K562 (cell line): ENCODE measurements at places on chromosomes 11 and 22.

- no peak for DNase-seq
Observed at GRCh38 chr11:39960206-39960605, 1499.2 kb downstream of the LRRC4C start.

DNA sequence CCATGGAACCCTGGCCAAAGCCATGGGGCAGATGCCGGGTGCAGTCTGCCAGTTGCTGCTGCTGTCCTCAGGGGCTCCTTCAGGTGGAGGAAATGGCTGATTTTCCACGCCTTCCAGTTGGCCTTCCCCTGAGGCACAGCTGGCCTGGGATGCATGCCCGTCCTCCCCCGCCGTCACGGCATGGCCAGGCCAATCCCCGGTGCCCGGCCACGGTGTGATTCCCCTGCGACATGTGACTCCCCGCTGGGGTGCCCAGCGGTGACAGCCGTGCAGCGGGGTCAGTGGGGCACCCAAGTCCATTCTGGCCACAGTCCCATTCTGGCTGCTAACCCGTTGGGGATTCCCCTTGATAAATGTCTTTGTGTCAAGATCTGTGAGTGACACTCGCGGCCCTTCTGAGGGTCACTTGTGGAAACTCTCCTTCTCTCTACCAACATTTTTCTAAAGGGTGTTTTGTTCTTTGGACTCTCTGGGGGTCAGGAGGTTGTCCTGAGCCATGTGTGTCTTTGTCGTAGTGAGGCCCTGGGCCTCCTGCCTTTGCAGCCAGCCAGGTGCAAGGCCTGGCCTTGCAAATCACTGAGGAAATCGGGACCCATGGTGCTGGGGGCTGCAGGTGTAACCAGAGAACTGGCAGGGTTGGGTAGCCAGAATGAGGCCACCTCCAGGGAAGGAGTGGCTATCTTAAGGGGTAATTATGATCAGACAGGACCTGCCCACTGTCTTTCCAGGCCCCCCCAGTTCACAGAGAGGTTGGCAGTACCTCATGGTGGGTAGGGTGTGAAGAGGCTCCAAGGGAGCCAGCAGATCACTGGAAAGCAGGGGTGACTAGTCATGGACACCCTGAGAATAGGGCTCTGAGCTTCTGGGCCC is 37.1 kb downstream of the KCNQ1OT1 start:
- no peak for DNase-seq

DNA sequence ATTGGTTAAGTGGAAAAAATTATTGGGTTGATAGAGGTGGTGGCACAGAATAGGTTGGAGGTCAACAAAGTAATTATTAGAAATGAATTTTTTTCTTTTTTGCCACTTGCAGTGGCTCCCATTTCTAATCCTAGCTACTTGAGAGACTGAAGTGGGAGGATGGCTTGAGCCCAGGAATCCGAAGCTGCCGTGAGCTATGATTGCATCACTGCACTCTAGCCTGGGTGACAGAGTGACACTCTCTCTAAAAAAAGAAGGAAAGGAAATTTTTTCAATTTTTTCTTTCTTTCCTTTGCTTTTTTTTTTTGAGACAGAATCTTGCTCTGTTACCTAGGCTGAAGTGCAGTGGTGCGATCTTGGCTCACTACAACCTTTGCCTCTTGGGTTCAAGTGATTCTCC is 2.2 kb upstream of the BCO2 start:
- DNase-seq = no peak

GRCh38 chr11:69801513-69802335 is 17.5 kb downstream of the FGF3 start:
- peak; percentile 59 for DNase-seq

- DNase-seq = no peak
Observed at GRCh38 chr11:304061-304506, 3.5 kb upstream of the IFITM2 start.

DNA sequence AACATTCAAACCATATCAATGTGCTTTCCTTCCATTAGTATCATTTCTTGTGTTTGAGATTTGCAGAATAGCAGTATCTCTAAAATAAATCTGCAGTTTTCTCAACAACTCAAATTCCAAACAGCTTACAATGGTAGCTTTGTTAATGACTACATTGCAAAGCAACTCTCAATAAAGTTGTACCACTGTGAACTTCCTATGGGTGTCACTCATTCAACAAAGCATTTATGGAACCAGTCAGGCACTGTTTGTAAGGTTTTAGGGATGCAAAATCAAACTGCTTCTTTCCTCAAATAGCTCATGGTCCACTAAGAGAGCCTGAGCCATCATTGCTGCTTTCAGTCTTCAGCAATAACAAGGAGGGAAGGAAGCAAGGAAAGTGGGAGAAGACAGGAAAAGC is 91.0 kb downstream of the CCDC83 start:
- DNase-seq = no peak

- DNase-seq = no peak
Observed at GRCh38 chr11:39990421-39990831, 1469.0 kb downstream of the LRRC4C start.

DNA sequence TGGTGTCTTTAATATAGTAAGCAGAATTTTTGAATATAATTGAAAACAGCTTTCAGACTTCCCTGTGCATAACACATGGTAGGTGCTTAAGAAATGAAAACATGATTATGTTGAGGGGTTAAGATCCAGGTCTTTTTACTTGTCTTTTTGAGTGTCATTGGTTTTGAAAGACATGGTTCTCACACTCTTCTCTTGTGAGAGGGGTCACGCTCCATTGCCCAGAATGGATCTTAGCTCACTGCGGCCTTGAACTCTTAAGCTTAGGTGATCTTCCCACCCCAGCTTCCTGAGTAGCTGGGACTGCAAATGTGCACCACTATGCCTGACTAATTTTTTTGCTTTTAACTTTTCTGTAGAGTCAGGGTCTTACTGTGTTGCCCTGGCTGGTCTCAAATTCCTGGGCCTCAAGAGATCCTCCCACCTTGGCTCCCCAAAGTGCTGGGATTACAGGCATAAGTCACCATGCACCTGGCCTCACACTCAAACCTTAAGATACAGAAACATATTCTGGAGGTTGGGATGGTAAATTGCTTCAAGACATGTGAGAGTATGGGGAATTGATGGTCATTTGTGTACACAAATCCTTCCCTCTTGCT is 1.4 kb downstream of the SPCS2 start:
- DNase-seq = no peak

DNA sequence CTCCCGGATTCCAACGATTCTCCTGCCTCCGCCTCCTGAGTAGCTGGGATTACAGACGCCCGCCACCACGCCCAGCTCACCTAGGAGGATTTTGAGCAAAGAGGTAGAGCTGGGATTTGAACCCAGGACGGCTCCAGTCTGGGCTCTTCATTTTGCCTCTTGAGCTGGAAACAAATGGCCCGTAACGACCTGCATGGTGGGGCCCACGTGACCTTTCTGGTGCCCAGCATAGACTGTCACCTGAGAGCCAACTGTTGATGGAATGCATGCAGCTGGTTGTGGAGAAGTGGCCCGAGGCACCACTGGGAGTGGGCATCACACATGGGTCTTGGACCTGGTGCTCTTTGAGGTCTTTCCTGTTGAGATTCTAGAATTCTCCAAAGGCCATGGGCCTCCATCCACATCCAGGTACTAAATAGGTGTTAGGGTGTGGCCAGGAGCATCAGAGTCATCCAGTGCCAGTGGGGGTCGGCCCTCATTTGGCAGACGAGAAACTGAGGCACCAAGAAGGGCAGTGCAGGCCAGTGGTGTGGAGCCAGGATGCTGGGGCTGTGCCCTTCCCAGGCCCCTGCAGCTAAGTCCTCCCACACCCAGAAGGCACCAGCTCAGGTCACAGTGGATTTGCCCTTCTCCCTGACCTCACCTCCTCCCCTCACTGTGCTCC is 3.9 kb downstream of the ATF4 start:
- no peak for DNase-seq

- peak; percentile 77 for DNase-seq
Observed at GRCh38 chr22:41021613-41022454, 70.6 kb upstream of the EP300 start.

GRCh38 chr11:116563028-116563711 is 209.6 kb downstream of the BUD13 start:
- no peak for DNase-seq

GRCh38 chr22:16854631-16855030 is 29.4 kb upstream of the XKR3 start:
- no peak for DNase-seq

GRCh38 chr11:15341587-15341986 is 226.9 kb downstream of the INSC start:
- no peak for DNase-seq

GRCh38 chr22:41057076-41057475 is 35.3 kb upstream of the EP300 start:
- no peak for DNase-seq

- DNase-seq = no peak
Observed at GRCh38 chr11:34988294-34989255, 72.2 kb downstream of the PDHX start.

DNA sequence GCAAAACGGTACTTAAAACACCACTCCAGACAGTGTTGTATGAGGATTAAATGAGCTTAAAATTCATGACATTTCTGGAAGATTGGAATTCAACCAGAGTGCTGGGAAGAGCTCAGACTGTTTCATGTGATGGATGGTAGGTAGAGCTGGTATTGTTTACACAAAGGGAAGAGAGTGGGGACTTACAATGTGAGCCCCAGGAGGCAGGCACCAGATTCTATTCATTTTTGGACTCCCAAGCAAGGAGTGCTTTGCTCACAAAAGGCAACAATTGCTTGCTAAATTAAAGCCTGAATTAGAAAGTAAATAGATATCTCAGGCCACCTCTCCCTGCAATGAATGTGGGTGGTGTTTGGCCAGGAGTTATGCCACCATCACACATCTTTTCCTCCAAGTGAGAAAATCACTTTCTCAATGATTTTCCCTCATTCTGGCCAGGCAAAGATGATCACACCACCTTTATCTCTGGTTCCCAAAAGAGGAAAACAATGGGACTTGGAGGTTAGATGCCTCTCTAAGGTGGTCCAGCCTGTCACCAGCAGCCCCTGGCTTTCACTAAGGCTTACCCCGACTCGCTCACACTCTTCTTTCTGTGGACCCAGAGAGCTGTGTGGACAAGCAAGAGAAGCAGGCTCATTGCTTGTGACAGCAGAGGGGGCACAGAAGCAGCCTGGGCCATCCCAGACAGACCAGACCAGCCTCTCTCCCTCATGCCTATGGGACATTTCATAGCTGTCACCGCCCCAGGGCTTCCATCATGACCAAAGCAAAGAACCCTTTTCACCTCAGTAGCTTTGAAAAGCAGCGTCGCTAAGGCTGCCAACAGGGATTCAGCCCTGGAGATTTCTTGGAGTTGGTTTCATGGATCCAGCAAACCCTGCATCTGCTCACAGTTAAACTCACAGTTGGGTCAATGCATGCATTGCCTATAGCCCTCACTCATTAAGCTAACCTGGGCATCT is 63.5 kb upstream of the DRD2 start:
- DNase-seq = no peak

- DNase-seq = peak; percentile 50
Observed at GRCh38 chr11:133966921-133967598, 10.3 kb upstream of the IGSF9B start.

DNA sequence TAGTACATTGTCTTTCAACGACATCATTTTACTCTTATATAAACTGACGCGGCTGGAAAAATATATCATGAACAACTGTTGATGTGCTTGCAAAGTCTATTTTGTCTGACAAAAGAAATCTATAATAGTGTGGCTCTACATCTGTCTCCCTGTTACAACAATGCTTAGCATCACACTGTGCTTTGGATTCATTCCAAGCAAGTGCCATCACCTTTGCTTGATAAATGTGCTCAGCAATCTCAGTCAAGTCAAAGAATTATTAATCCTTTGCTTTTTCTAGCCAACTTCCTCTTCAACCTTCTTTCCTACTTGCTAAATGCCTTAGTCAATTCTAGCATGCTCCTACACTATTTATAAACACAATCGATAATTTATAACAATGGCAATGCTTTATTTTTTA is 140.5 kb downstream of the FCHSD2 start:
- no peak for DNase-seq

GRCh38 chr11:73539506-73540084 is 58.3 kb downstream of the FAM168A start:
- no peak for DNase-seq

DNA sequence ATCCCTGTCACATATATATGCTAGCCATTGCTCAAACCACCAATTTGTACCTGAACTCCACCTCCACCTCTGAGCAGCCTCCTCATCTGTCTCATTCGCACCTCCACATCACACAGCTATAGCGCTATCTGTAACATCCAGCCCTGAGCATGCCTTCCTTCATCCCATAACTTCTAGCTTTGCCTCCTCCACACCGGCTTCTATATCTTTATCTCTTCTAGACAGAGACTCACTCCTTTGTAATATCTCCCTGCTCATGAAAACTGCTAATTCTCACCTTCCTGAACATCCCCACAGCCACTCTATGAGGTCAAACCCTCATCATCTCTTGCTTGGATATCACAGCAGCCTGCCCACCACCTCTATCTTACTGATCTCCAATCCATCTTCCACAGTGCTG is 5.9 kb downstream of the SIAE start:
- peak; percentile 48 for DNase-seq

DNA sequence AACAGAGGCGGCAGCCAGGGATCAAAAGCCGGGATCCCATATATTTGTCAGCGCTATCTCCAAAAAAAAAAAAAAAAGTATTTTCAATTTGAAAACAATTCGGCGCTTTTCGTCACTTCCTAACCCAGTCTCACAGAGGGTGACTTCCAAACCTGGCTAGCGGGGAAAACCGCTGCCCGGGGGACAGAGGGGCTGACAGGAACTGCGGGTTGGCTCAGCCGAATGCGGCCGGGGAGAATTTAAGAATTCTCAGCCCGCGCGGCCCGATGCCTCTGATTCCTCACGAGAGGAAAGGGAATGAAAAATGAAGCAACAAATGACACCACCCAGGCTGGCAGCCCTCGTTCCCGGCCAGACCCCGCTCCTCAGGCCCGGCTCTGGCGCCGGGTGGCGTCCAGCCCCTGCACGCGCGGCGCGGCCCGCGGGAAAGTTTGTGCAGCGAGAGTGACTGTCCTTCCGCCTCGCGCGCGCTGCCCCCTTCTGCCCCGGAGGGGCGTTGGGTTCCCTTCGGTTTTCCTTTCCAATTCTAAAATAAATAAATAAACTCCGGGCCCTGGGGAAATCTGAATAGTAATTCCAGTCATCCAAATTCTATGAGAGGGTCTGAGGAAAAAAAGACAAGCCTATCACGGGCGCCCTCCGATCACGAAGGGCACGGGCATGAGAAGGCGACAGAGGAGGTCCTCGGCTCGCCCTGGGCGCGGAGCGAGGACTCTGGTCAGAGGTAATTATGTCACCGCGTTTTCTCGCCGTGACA is 4.8 kb upstream of the PAX6 start:
- peak; percentile 42 for DNase-seq
